ENCODE measurements at places on chromosomes 7 and 10.

GRCh38 chr7:137950263-137950621 is 51.6 kb downstream of the CREB3L2 start:
- DNase-seq: no peak

- DNase-seq: no peak
Measured at GRCh38 chr10:4426866-4427265, 399.1 kb upstream of the AKR1E2 start.

DNA sequence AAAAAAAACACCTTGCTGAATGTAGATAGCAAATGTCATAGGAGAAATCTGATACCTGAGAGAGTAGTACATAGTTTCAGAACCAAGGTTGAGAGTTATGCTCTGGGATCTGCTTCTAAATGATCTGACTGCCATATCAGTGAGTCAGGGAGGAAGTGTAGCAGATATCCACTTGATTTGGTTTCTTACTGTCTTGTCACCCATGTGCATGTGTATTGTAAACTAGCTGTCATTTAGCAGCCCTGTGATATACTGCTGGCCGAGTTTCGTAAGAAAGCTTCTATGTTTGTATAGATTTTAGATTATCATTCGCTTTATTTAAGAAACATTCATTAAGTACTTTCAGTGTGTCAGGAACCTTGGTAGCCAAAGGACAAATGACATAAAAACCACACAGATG is 42.0 kb downstream of the SP4 start:
- no peak for DNase-seq

DNA sequence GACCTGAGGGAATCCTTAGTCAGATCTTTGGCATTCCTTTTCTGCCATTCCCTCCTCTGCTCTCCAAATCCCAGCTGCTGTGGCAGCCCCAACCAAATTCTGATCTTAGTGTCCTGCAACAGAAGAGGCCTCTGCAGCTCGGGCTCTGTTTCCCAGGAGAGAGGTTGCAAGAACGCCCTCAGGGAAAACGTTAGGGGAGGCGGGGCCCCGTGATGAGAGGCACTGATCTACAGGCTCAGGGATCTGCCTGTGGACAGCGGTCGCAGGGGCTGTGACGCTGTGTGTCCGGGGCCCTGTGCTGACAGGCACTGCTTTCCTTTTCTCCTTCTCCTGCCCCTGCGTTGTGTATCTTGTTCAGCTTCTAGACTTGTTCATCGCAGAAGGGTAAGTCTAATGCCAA is 57.3 kb upstream of the DPYSL4 start:
- DNase-seq: no peak

- no peak for DNase-seq
Measured at GRCh38 chr7:50865450-50865849, 82.8 kb upstream of the GRB10 start.

Data from CD4-positive, alpha-beta T cell treated with Interleukin-15 for 1 hour (primary cell).